Activated naive CD4-positive, alpha-beta T cell treated with anti-CD3 and anti-CD28 coated beads, Interleukin-2, amount 50 U/mL, for 72 hours (primary cell): ENCODE measurements at places on chromosomes 12 and 14. TPM values are rescaled to one million over a fixed set of nuclear protein-coding genes. Genes with fewer than 3 reads are reported as not detected.

GRCh38 chr14:51871846-51872245 is 11.4 kb downstream of the GNG2 start:
- no peak for DNase-seq

PMEL gene
- 1.2 TPM for total RNA-seq

- no peak for DNase-seq
Observed at GRCh38 chr14:74571441-74571841, 40.6 kb downstream of the LTBP2 start.

DNA sequence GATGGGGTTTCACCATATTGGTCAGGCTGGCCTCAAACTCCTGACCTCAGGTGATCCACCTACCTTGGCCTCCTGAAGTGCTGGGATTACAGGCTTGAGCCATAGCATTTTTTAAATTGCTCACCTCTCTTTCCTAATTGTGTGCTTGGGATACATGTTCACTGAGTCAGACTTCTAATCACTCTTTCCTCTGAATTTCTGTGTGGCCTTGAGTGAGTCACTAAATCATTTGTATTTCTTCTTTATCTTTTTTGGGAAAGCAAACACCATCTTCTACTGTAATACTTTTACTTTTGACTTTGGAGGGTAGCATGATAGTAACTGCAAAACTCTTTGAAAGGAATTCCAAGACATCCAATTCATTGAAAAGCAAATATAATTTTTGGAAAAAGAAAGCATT is 60.8 kb downstream of the FLRT2 start:
- no peak for DNase-seq

COA8 gene
- 39.9 TPM for total RNA-seq

DNA sequence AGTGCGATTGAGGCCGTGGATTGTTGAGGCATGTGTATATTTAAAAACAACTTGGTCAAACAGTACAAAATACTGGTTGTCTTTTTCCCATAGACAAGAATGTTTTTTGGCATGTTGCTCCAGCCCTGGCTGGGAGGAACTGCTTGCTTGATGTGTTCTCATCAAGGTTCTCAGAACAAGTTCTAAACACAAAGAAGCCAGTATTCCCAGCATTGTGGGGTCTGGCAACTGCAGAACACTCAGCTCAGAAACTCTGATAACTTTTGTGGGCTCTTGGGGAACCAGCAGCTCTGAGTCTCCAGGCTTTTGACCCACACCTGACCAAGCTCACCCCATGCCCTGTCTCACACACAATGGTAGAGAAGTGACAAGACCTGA is 27.1 kb upstream of the DICER1 start:
- no peak for DNase-seq

- DNase-seq: no peak
Observed at GRCh38 chr12:124210991-124211577, 83.8 kb upstream of the RFLNA start.

- no peak for DNase-seq
Observed at GRCh38 chr14:31038521-31039166, 12.5 kb upstream of the STRN3 start.

- no peak for DNase-seq
Observed at GRCh38 chr12:84767079-84767478, 145.5 kb downstream of the SLC6A15 start.

GRCh38 chr14:64573109-64573508 is 23.3 kb downstream of the PPP1R36 start:
- no peak for DNase-seq

GRCh38 chr12:124040291-124040690 is 67.3 kb downstream of the ZNF664 start:
- no peak for DNase-seq

- DNase-seq: no peak
Observed at GRCh38 chr12:132771126-132771838, 9.7 kb upstream of the ANKLE2 start.
